GM10248 (cell line): ENCODE measurements at places on chromosomes 16 and 17.

DNA sequence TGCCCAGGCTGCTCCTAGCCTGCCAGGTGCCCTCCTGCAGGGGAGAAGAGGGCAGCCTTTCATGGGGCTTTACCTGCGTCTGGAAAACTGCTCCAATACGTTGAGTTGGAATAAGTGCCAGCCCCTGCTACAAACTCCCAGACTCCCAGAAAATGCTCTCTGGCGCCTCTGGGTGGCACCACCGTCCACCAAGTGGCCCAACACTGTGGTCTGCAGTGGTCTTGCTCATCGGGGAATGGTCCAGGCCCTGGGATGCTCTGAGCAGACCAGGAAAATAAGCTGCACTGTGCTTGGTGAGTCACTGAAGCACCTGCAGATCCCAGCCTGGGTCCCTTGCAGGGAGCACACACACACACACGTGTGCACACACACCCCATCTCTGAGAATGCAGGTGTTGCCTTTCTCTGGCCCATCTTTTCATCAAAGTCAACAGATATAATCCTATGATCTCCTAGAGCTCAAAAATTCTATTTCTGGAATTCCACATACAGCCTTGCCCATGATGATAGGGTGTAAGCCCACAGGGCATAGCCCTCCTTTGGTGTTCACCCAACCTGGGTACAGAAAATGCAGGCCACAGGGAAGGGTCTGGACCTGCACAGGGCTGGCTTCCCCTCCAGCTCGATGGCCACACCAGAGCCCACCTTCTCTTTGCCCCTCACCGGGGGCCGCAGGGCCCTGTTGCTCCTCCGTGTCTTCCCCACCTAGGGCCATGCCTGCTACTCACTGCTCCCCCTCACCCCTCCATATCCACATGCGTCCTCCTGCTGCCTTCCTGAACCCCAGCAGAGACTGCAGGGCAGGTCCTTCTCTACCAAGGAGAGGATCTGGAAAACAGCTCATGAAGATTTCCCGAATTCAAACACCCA, 20.5 kb downstream of the CDIP1 start:
- no peak for DNase-seq

- no peak for DNase-seq
Observed at GRCh38 chr16:78896280-78896679, 704.3 kb downstream of the MAF start.

GRCh38 chr17:4579678-4580077, 4.7 kb upstream of the SMTNL2 start:
- no peak for DNase-seq

DNA sequence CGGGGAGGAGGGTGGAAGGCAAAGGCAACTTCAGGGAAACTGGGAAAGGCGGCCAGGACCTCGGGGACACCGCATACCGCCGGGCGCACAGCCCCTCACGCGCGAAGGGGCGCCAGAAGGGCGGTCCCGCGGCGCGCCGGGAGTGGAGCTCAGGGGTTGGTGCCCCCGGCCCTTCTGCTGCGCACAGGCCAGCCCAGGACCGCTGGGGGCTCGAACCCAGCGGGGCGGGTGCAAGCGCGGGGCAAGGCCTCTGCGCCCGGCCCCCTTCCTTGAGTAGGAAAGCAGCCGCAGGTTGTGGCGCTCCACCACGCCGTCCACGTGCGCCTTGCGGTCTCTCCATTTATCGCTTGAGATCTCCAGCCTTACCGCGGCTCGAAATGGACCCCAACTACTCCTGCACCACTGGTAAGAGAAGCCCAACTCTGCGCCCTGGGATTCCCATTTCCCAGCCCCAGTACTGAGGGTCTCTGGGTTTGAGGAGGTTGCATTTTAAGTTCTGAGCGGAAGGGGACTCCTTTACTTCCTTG, 3.0 kb upstream of the MT1A start:
- DNase-seq = no peak

DNA sequence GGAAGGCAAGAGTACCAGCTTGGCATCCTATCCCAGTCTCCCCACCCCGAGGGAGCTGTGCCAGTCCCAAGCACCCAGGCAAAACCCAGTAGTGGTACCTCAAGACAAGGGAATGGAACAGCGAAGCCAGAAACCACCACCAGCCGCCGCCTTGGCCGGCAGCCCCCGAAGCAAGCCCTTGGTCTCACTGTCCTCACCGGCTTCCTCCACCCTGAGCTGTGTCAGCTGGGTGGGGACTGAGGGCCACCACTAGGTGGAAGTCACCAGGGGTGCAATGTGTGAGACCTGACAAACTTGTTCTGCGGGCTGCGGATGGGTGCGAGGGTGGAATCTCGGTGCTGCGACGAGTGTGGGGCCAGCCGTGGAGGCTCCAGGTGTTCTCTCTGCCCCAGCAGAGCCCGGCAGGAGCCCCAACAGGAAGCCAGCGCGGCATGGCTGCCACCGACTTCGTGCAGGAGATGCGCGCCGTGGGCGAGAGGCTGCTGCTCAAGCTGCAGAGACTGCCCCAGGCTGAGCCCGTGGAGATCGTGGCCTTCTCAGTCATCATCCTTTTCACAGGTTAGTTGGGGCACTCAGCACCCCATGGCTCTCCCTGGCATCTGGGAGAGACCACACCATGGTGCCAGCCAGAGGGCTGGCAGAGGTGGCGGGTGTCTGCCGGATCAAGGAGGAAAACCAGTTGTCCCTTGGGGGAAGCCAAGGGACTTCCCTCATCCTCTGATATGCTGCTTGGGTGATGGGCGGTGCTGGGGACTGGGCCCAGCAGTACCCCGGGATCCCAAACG, 6.7 kb downstream of the SMIM5 start:
- DNase-seq = no peak

- no peak for DNase-seq
Observed at GRCh38 chr17:82835766-82836512, 3.9 kb downstream of the ZNF750 start.

- DNase-seq = no peak
Observed at GRCh38 chr16:29912087-29912486, 11.8 kb downstream of the ASPHD1 start.

DNA sequence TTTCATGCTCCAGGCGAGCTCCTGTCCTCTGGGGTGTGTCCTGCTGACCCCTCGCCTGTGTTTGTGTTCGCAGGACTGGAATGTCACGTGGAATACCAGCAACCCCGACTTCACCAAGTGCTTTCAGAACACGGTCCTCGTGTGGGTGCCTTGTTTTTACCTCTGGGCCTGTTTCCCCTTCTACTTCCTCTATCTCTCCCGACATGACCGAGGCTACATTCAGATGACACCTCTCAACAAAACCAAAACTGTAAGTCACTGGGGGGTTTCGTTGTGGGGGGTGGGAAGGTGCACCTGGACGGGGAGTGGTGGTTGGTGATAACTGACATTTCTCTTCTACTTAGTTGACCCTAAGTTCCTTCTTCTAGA, 58.3 kb downstream of the ABCC1 start:
- peak; percentile 86 for DNase-seq

DNA sequence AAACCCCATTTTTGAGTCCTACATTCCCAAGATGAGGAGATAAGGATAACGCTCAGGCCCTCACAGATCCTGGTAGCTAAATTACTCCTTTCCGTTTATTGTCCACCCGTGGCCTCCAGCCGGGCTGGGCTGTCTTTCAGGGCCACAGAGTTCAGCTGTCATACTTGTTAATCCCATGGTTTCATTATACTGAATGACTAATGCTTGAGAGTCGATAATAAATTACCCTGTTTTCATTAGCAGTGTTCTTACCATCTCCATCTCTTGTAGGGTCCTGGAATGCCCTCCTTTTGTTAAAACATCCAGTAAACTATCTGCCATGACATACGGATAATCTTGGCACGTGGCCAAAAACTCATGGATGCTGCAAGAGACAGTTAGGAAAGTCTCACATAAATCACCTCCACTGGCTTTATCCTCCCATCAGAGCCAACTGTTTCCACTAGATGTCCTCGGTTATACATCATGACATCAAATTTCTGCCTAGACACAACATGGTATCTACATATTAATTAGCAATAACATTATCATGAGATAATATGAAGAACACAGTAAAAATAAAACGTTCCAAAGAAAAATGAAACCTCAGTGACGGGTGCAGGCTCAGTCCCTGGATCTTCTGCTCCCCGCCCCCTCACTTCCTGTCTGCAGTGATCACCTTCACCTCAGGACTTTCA, 45.3 kb downstream of the BRD7 start:
- no peak for DNase-seq

GRCh38 chr17:19670908-19671307, 22.4 kb downstream of the ALDH3A2 start:
- DNase-seq = no peak

DNA sequence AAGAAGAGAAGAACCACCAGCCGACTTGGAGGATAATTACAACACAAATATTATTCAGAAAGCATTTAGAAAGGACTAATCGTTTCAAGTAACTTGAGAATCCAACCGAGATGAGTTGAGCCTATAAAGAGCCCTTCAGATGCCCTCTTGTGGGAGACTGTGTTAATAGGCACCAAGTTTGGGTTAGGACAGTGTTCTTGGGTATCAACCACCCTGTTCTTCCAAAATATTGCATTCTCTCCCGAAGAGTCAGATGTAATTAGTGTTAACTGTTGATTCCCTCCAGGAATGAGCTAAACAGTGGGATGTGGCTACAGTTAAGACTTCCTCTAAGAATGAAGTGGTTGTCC, 87.8 kb upstream of the NOL11 start:
- DNase-seq = peak; percentile 43

DNA sequence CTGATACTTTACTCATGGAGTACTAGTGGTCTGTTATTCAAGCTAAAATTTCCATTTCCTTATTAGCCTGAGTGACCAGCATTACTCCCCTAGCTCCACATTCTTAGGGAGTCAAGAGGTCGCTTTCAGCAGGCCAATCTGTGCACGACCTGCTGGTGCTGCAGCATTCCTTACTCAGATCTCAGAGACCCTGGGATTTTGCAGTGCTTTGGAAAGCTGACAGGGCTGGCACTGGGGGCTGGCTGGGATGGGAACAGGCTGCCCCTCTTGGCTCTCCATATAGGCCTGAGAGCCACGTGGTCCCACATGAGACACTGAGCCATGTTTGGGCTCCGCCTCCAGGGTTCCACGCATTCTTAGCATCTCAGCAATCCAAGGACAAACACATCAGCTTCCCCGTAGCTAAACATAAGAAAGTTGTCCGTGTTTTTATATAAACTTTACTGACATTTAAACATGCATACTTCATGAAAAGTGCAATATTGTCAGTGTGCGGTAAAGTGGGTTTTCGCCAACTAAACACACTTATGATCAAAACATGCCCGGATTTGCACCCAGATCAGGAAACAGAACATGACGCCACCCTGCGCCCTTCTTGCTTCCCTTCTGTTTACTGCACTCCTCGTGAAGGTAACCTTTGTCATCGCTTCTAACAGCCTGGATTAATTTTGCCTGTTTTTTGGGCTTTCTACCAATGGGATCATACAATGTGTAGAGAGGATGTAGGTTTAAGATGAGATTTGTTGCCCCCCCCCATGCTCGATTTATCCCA, 254.5 kb upstream of the CACNG5 start:
- no peak for DNase-seq
